Retina (tissue), 1 donor: ENCODE measurements at places on chromosomes 13 and 19.

DNA sequence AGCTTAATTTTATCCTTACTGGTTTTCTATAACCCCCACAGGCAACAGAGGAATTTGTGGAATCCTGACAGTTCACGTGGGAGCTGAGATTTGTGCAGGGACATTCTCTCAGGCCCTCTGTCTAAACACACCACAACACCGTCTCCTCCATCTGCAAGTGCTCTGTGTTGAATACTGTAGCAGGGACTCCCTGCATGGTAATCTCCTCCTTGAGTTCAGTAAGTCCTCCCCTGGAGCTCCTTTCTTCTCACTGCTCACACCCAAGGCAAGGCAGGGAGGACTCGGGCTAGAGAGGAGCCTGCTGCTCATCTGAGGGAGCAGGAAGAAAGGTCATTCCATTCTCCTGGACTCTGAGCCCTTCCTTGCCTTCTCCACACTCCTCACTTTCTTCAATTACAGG lies 348.2 kb downstream of the KCTD12 start:
- no peak for DNase-seq

- DNase-seq: no peak
Measured at GRCh38 chr13:71611292-71611691, 255.7 kb downstream of the DACH1 start.

- DNase-seq: no peak
Measured at GRCh38 chr19:40177286-40178070, 13.7 kb upstream of the MAP3K10 start.

DNA sequence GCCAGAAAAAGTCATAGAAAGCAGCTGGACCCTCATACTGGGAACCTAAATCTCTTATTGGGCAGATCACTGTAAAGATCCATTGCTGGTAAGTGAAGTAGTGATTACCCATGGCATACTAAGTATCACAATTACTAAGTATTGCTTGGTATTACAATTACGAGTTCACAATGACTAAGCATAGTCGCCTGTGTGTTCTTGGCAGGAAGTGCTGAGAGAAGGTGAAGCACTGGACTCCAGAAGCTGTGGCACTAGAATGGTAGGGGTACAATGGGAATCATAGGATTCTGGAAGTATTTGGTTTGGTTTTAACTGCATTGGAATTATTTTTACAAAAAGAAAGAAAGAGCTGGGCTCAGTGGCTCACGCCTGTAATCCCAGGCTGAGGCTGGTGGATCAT lies 20.3 kb downstream of the LGALS16 start:
- DNase-seq: no peak

GRCh38 chr19:51142119-51142518 lies at the start of gene SIGLEC7:
TSS of gene SIGLEC7 (plus strand) at chr19:51142301. CDS start at chr19:51142370, 69 bp downstream.
- no peak for DNase-seq
